ENCODE measurements at places on chromosomes 4 and X. TPM values are rescaled to one million over a fixed set of nuclear protein-coding genes. Genes with fewer than 3 reads are reported as not detected.

Gene NUDT11
- 1.3 TPM for total RNA-seq

Gene PARM1
- 0.39 TPM for total RNA-seq

DNA sequence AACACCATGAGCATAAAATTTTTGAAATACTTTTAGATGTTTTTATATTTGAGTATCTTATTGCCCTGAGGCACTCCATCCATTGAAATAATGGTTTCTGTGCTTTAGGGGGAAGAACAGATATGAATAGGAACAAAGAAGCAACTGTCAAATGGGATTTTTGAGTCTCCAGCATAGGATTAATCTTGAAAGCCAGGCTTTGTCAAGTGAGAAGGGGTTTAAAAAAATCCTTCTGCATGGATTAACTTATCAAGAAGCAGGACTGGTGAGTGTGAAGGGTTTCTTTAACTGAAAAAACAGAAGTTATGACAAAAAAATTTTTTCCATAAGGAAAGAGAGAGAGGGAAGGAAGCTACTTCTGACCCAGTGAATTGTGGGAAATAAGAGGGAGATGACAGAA lies 7.6 kb upstream of the NUDT9 start:
- peaks cover 24% of the 10 kb centered on the region for H3K27me3 ChIP-seq
- no peaks in the 10 kb centered on the region for H3K36me3 ChIP-seq
- no peak overlapping the region for H3K27ac ChIP-seq
- no peaks in the 10 kb centered on the region for H3K4me1 ChIP-seq
- DNase-seq = no peak

DNA sequence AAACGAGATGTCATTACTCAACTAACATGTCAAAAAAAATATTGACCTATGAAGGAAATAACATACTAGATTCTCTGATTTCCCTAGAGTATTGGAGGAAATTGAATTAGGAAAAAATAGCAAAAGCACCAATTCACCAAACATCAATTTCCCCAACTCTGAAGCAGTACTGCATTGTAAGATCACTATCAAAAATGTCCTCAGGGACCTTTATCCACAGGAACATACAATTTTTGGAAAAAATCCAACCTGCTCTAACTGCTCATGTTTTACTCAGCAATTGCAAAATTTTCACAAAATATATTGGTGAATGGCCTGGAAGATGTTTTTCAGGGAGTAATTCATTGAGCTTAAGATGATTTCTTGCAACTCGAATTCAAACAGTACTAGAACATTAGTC lies 239.0 kb upstream of the GIMD1 start:
- H3K27ac ChIP-seq = no peak overlapping the region
- H3K27me3 ChIP-seq = no peaks in the 10 kb centered on the region
- no peak overlapping the region for H3K4me3 ChIP-seq

Gene POF1B
- not detected for total RNA-seq

- no peak within 1 kb of the TSS for H3K4me3 ChIP-seq
- no peaks in the 10 kb centered on the region for H3K4me1 ChIP-seq
- no peak within 1 kb of the TSS for H3K27ac ChIP-seq
These were observed at the start of gene GDPD2 for GRCh38 chrX:70422851-70423341. TSS of gene GDPD2 (plus strand) at chrX:70423314. CDS start at chrX:70424985, 1,671 bp downstream.

Gene GRIA2
- not detected for total RNA-seq

DNA sequence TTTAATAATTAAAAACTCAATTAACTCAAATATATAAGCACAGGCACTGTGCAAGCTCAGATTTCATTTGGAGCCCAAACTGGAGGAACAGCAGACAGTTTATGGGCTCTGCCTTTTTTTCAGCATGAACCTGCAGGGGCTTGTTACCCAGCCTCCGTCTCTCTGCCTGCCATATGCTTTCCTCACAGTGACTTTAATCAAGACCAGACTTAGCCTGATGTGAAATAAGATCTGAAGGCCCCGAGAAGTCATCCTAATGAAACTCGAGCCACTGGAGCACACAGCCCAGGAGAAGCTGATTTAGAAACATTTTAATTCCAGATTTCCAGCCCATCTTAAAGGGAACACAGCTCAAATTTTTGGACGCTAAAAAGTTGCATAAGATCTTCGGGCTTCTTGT lies 55.6 kb downstream of the SPATA18 start:
- no peaks in the 10 kb centered on the region for H3K4me1 ChIP-seq
- H3K4me3 ChIP-seq = no peak overlapping the region
- no peaks in the 10 kb centered on the region for H3K27me3 ChIP-seq
- peaks cover 4% of the 10 kb centered on the region for H3K36me3 ChIP-seq
- DNase-seq = no peak

- no peak overlapping the region for H3K4me3 ChIP-seq
- no peak overlapping the region for H3K27ac ChIP-seq
- H3K36me3 ChIP-seq = no peaks in the 10 kb centered on the region
- no peak for DNase-seq
- H3K4me1 ChIP-seq = no peaks in the 10 kb centered on the region
These were observed 148.8 kb downstream of the APBB2 start for GRCh38 chr4:41065434-41066006.

Gene USP26
- not detected for total RNA-seq

Gene FOXR2
- not detected for total RNA-seq

Gene GJB1
- total RNA-seq = not detected

- H3K4me3 ChIP-seq = no peak overlapping the region
- H3K36me3 ChIP-seq = no peaks in the 10 kb centered on the region
- H3K27me3 ChIP-seq = peaks cover 7% of the 10 kb centered on the region
- no peak for DNase-seq
These were observed 421.3 kb downstream of the BCOR start for GRCh38 chrX:39676434-39676833.

Gene ANXA10
- not detected for total RNA-seq

DNA sequence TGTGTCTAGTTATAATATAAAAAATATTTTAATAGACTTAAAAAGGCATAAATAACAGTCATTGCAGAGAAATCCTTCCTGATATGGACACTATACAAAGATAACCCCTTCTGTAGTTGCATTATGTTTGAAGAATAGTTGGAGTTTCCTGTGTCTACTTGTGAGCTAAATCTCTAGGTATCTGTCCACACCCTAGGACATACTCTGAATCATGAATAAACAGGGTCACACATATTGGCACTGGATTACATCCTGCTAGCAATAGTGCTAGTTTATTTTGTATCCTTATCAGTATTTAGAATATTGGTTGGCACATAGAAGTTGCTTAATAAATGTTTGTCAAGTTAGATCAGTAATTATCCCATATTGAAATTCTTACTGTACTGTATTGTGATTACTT lies 173.9 kb downstream of the GRXCR1 start:
- H3K4me1 ChIP-seq = no peaks in the 10 kb centered on the region
- H3K36me3 ChIP-seq = no peaks in the 10 kb centered on the region
- H3K27ac ChIP-seq = no peak overlapping the region
- DNase-seq = no peak
- no peak overlapping the region for H3K4me3 ChIP-seq
- H3K27me3 ChIP-seq = no peaks in the 10 kb centered on the region

Gene LPAR4
- not detected for total RNA-seq

Gene PLXNB3
- total RNA-seq = 0.48 TPM

GRCh38 chr4:91630054-91630453 lies 673.7 kb upstream of the GRID2 start:
- no peak overlapping the region for H3K4me3 ChIP-seq
- no peaks in the 10 kb centered on the region for H3K4me1 ChIP-seq
- no peaks in the 10 kb centered on the region for H3K27me3 ChIP-seq
- H3K36me3 ChIP-seq = peaks cover 22% of the 10 kb centered on the region
